ENCODE measurements at places on chromosomes 5 and 9. TPM values are rescaled to one million over a fixed set of nuclear protein-coding genes. Genes with fewer than 3 reads are reported as not detected.

The KCNV2 gene
- total RNA-seq, result not detected

DNA sequence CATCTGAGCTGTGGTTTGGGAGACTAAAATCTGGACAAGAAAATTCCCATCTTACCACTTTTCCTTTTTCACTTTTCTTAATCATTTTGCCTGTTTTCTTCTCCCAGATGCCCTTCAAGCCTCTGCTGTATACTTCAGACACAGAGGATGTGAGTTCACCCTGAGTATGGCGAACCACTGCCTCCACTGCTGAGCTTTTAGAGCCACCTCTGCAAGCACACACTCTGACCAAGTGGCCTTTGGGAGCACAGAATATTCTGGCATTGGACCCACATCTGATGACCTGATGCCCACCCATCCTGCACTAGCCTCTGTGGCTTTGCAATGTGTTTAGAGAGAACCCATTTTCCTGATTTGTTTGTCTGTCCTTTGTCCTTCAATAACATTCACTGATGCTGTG lies 32.5 kb downstream of the TERT start:
- no peak overlapping the region for H3K4me3 ChIP-seq
- H3K27ac ChIP-seq, result no peak overlapping the region

DNA sequence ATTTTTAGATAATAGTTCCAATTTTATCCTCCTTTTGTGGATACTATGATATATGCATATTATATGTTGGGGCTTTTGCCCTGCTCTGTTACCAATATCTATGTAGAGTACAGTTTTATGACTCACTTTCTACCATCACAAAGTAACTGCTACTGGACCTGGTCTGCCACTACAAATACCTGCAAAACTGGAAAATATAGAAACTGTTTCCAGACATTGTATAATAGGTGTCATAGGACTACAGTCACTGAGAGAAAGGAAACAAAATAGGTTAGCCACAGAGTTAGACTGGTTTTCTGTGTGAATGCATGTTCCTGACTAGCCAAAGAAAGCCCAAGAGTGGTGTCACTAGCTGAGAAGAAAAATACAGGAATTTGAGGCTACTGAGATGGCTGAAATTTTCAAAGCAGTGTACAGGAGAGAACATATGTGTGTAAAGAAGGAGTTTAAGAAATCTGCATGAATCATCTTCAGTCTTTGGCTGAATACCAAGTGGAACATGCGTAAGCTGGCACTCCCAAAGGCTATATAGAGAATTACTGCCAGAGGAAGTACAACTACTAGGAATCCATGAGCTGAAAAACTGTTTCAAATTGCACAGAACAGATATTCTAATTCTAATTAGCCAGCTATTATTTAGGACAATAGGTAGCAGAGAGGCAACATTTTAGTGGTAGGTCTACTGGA lies 29.0 kb upstream of the FAM174A start:
- H3K27me3 ChIP-seq, result no peaks in the 10 kb centered on the region
- H3K36me3 ChIP-seq, result no peaks in the 10 kb centered on the region
- no peak overlapping the region for H3K4me3 ChIP-seq
- no peaks in the 10 kb centered on the region for H3K4me1 ChIP-seq

The FOXD4L4 gene
- 0.21 TPM for total RNA-seq

DNA sequence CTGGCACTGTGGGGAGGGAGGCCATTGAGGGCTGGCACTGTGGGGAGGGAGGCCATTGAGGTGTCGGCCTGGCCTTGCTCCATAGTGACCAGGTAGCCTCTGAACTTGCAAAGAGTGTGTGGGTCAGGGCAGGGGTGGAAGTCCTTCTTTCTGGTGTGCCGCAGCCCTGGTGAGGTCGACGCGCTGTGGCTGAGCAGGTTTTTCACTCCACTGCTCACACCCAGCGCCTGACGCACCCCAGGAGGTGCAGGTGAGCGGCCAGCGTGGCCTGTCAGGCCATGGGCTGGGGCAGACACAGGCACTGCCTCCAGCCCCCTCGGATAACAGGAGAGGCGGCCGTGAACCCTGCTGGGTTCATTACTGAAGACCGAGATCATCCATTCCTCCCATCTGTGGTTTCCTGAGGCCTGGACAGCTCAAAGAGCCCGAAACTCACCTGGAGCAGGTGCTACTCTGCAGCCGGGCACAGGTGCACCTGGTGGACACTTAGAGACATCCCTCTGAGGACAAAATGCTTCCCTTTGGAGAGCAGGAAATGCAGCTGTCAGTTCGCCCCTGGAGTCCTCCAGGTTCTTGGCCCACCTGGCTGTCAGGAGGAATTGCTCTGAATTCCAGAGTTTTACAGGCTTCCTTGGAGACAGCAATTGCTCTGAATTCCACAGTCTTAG lies 32.4 kb downstream of the LHX3 start:
- H3K4me1 ChIP-seq, result no peaks in the 10 kb centered on the region
- no peaks in the 10 kb centered on the region for H3K27me3 ChIP-seq
- H3K36me3 ChIP-seq, result no peaks in the 10 kb centered on the region
- no peak overlapping the region for H3K27ac ChIP-seq
- H3K4me3 ChIP-seq, result no peak overlapping the region

GRCh38 chr9:3137347-3137695 lies 293.4 kb upstream of the PUM3 start:
- no peak overlapping the region for H3K27ac ChIP-seq
- no peak for DNase-seq
- H3K4me3 ChIP-seq, result no peak overlapping the region
- H3K27me3 ChIP-seq, result no peaks in the 10 kb centered on the region
- H3K4me1 ChIP-seq, result no peaks in the 10 kb centered on the region

The PTGDS gene
- 29.5 TPM for total RNA-seq

The RNF208 gene
- total RNA-seq, result 1.7 TPM

GRCh38 chr9:115524453-115525059 lies 406.6 kb upstream of the TNC start:
- DNase-seq, result peak; percentile 97
- no peak overlapping the region for H3K4me3 ChIP-seq
- H3K36me3 ChIP-seq, result no peaks in the 10 kb centered on the region
- H3K27me3 ChIP-seq, result no peaks in the 10 kb centered on the region
- H3K4me1 ChIP-seq, result no peaks in the 10 kb centered on the region

All from lung (tissue), 17 donors.